ENCODE measurements at places on chromosomes 1 and 21.

DNA sequence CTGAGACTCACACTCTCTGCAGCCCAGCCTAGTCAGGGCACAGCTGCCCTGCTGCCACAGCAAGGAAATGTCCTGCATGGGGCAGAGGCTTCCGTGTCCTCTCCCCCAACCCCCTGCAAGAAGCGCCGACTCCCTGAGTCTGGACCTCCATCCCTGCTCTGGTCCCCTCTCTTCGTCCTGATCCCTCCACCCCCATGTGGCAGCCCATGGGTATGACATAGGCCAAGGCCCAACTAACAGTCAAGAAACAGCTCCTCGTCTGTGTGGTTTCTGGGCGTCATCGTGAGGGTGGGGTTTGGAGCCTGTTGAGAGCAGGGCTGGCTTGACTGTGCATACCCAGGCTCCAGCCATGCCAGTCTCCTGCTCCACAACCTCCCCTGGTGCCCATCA is 19.5 kb downstream of the FAAH start:
- DNase-seq = no peak

- no peak for DNase-seq
Measured at GRCh38 chr1:217542136-217542777, 88.6 kb downstream of the GPATCH2 start.

- no peak for DNase-seq
Measured at GRCh38 chr1:12669529-12670068, 25.7 kb downstream of the AADACL4 start.

- DNase-seq = no peak
Measured at GRCh38 chr21:18477043-18477442, 73.5 kb upstream of the TMPRSS15 start.

DNA sequence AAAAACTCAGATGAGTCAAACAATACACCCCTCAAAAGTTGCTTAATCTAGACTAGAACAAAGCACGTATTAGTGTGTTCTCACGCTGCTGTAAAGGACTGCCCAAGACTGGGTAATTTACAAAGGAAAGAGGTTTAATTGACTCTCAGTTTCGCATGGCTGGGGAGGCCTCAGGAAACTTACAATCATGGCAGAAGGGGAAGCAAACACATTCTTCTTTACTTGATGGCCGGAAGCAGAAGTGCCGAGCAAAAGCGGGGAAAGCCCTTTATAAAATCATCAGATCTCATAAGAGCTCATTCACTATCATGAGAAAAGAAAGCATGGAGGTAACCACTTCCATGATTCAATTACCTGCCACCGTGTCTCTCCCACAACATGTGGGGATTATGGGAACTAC is 10.1 kb downstream of the JAM2 start:
- no peak for DNase-seq

Measured in NCI-H345 (cell line).